ENCODE measurements at places on chromosomes 5 and 9. TPM values are rescaled to one million over a fixed set of nuclear protein-coding genes. Genes with fewer than 3 reads are reported as not detected.

TMEM174 gene
- not detected for total RNA-seq

DNA sequence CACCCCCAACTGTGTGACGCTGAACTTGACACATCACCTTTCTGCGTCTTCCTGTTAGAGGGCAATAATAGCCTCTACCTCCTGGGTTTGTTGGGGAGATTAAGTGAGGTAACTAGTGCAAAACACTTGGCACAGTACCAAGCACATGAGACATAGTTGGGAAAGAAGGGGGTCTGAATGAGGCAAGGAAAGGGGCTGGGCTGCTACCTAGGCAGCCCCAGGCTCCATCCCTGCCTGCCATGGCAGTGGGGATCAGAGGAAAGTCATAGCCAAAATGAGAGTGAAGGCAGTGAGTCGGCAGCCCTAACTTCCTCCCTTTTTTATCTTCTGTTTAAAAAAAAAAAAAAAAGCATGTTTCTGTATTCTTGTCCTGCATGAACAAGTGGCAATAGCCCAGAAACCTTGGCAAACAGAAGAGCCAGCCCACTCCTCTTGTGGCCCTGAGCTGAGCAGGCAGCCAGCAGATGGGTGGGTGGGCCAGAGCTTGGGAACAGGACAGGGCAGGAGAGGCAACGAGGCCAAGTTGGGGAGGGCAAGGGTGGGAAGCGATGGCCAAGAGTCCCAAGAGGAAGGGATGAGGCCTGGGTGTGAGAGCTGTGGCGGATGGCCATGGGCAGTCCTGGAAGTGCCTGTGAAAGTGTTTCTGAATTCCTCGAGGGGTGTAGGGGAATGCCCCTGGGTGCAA lies 11.4 kb downstream of the CAMK2A start:
- no peak for DNase-seq
- peaks cover 16% of the 10 kb centered on the region for H3K27me3 ChIP-seq
- no peak overlapping the region for H3K4me3 ChIP-seq
- H3K4me1 ChIP-seq: no peaks in the 10 kb centered on the region

IL4 gene
- not detected for total RNA-seq

GRCh38 chr5:157059093-157059539 lies at the start of gene HAVCR1:
Gene HAVCR1, minus strand, starts transcription at chr5:157059116. Its CDS starts 1,173 bp downstream, at chr5:157057943.
- H3K27me3 ChIP-seq: no peaks in the 10 kb centered on the region
- no peaks in the 10 kb centered on the region for H3K4me1 ChIP-seq
- H3K36me3 ChIP-seq: no peaks in the 10 kb centered on the region
- no peak for DNase-seq

SLC46A2 gene
- total RNA-seq: not detected

- H3K27ac ChIP-seq: no peak overlapping the region
- H3K4me3 ChIP-seq: no peak overlapping the region
- H3K4me1 ChIP-seq: no peaks in the 10 kb centered on the region
Measured at GRCh38 chr5:12772276-12772675, 868.0 kb upstream of the CTNND2 start.

DNA sequence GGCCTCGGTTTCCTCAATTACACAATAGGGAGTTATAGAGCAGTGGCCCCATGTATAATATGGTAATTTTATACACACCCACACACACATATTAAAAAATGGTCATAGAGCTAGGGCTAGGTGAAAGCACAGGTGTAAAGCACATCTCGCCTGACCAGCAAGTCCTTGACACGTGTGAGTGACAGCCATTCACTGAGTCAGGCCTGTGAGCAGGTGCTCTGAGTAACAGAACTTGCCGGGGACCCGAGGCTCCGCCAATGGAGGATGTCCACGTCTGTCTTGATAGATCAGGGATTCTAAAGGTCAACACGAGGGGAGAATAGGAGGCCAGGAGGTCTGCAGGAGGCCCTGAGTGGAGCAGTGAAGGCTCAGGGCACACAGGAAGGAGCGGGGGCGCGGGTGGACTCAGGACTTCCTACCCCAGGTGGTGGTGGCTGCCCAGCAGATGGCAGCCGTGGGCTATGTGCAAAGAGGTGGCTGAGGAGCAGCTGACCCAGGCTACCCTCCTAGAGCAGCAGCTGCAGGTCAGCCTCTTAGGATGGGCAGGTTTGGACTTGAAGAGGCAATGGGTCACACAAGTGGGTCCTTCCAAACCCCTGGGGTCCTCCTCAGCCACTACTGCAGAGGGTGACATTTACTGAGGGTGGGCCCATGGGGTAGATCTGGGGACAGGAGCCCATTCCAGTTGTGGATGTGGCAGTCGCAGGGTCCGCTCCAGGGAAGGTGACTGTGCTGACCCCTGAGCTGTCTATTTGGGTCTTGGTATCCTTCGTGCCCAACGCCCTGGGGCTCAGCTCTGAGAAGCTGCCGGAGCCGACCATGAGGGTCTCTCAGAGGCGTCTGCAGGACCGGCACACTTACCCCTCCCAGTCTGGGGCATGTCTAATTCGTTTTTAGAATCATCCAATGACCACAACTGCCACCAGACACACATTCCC lies 45.9 kb downstream of the PRRT1B start:
- peaks cover 26% of the 10 kb centered on the region for H3K4me1 ChIP-seq
- peaks cover 62% of the 10 kb centered on the region for H3K36me3 ChIP-seq
- no peak overlapping the region for H3K4me3 ChIP-seq
- H3K27me3 ChIP-seq: no peaks in the 10 kb centered on the region

- no peaks in the 10 kb centered on the region for H3K36me3 ChIP-seq
- no peak for DNase-seq
- no peak within 1 kb of the TSS for H3K27ac ChIP-seq
- no peaks in the 10 kb centered on the region for H3K4me1 ChIP-seq
- H3K27me3 ChIP-seq: peaks cover 7% of the 10 kb centered on the region
- no peak within 1 kb of the TSS for H3K4me3 ChIP-seq
Measured at GRCh38 chr9:12774861-12775678, at the start of gene LURAP1L. Gene LURAP1L, plus strand, starts transcription at chr9:12775020. Its CDS starts 696 bp downstream, at chr9:12775716.

DNA sequence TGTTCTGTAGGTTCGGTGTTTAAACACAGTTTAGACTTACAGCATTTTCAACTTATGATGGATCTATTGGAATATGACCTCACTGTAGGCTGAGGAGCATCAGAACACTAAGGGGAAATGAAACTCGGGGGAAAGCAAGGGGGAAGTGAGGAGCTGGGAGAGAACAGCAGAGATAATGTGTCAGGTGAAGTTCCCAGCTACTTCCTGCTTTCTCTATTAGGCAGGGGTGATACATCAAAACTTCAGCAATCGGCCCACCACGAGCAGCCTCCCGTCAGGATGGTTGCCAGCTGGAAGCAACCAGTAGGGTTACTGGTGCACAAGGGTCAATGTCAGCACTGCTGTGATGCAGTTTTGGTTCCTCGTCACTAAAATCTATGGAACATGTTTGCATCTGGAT lies 34.3 kb downstream of the FAT2 start:
- H3K4me1 ChIP-seq: no peaks in the 10 kb centered on the region
- H3K4me3 ChIP-seq: no peak overlapping the region
- H3K27ac ChIP-seq: no peak overlapping the region
- H3K27me3 ChIP-seq: peaks cover 6% of the 10 kb centered on the region
- H3K36me3 ChIP-seq: peaks cover 5% of the 10 kb centered on the region

F12 gene
- total RNA-seq: 0.39 TPM

TOR2A gene
- total RNA-seq: 16.2 TPM

GRCh38 chr5:160272889-160273288 lies 39.5 kb downstream of the CCNJL start:
- no peaks in the 10 kb centered on the region for H3K27me3 ChIP-seq
- no peak for DNase-seq
- H3K4me1 ChIP-seq: no peaks in the 10 kb centered on the region

DNA sequence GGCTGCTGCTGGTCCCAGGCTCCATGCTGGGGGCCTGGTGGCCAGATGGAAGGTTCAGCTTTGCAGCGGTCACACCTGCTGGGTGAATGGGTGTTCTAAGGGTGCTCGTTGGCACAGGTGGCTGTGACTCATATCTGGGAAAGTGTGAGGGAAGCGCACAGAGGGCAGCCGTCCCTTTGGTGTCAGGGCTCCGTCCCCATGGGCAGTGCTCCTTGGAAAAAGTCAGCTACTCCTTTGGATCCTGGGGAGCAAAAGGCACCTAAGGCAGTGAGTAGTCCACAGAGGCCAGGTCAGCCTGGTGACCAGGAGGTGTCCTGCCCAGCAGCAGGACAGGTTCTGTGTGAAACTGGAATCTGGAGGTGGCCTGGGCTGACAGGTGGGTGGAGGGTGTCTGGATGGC lies 18.4 kb upstream of the GBGT1 start:
- DNase-seq: no peak
- H3K27me3 ChIP-seq: peaks cover 19% of the 10 kb centered on the region
- H3K36me3 ChIP-seq: no peaks in the 10 kb centered on the region
- no peak overlapping the region for H3K4me3 ChIP-seq
- H3K27ac ChIP-seq: no peak overlapping the region
- peaks cover 3% of the 10 kb centered on the region for H3K4me1 ChIP-seq

C9orf85 gene
- total RNA-seq: 9.1 TPM

- H3K4me3 ChIP-seq: no peak overlapping the region
- DNase-seq: no peak
- no peaks in the 10 kb centered on the region for H3K36me3 ChIP-seq
- H3K27ac ChIP-seq: no peak overlapping the region
Measured at GRCh38 chr5:76283670-76284069, 119.4 kb upstream of the IQGAP2 start.

GRCh38 chr9:8030095-8030494 lies 230.5 kb upstream of the DMAC1 start:
- H3K4me3 ChIP-seq: no peak overlapping the region
- H3K36me3 ChIP-seq: no peaks in the 10 kb centered on the region
- H3K27me3 ChIP-seq: no peaks in the 10 kb centered on the region
- H3K27ac ChIP-seq: no peak overlapping the region

ATG10 gene
- 5.5 TPM for total RNA-seq

ZNF782 gene
- 8.8 TPM for total RNA-seq

SPINK6 gene
- total RNA-seq: not detected

- H3K4me3 ChIP-seq: no peak overlapping the region
- H3K27me3 ChIP-seq: no peaks in the 10 kb centered on the region
- H3K36me3 ChIP-seq: no peaks in the 10 kb centered on the region
- no peak for DNase-seq
- no peaks in the 10 kb centered on the region for H3K4me1 ChIP-seq
Measured at GRCh38 chr5:83312663-83313062, 158.9 kb upstream of the VCAN start.

PCDHB7 gene
- not detected for total RNA-seq

DNA sequence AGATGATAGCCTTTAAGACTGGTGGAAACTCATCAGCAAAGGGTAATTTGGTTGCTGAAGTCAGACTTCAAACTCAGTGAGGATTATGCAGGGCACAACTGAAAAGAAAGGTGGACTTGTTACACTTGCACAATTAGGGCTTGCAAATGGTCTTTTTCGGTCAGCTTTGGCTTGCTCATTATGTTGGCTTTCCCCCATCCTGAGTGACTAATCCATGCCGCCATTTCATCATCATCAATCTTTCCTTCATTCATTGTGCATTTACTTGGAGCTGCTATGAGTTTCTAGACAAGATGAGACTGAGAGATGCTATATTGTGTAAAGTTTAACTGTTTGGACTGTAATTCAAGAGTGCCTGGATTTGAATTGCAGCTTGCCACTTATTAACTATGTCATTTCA lies 134.8 kb upstream of the PPP1R2B start:
- H3K4me1 ChIP-seq: no peaks in the 10 kb centered on the region
- H3K27ac ChIP-seq: no peak overlapping the region
- no peaks in the 10 kb centered on the region for H3K36me3 ChIP-seq
- no peak for DNase-seq

GRCh38 chr9:124009531-124010217 lies 1.9 kb upstream of the LHX2 start:
- H3K4me1 ChIP-seq: peaks cover 30% of the 10 kb centered on the region
- peak overlapping the region; percentile 59 for H3K4me3 ChIP-seq
- no peak for DNase-seq
- no peaks in the 10 kb centered on the region for H3K36me3 ChIP-seq
- H3K27ac ChIP-seq: no peak overlapping the region

DNA sequence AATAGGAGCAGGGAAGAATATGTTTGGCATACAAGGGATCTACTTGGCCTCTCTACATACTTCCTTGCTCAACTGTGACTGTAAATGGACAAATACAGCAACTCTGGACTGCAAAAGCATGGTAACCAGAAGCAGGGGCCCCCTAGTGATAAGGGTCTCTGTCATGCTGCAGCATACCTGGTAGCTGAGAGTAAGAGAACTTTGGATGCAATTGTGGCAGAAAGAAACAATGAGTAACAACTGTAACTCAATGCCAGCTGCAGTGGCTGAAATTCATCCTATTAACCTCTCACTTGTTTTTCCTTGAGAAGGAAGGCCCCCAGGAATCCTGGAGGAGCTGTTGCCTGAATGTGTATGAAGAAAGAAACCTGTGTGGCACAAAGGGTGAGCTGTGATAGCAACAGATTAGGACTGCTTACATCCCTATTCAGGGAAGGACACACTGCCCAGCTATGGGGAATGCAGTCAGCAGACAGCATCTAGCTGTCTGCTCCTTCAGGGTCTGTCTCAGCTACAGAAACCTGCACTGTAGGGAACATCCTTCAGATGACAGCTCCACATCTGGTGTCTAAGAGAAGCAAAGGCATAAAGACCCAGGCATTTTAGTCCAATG lies 468.1 kb upstream of the ACTBL2 start:
- H3K36me3 ChIP-seq: no peaks in the 10 kb centered on the region
- no peaks in the 10 kb centered on the region for H3K27me3 ChIP-seq
- DNase-seq: no peak
- H3K4me1 ChIP-seq: no peaks in the 10 kb centered on the region
- H3K4me3 ChIP-seq: no peak overlapping the region

GRCh38 chr5:151496041-151496484 lies 48.7 kb downstream of the SLC36A1 start:
- peaks cover 6% of the 10 kb centered on the region for H3K4me1 ChIP-seq
- no peaks in the 10 kb centered on the region for H3K27me3 ChIP-seq
- no peaks in the 10 kb centered on the region for H3K36me3 ChIP-seq
- no peak overlapping the region for H3K4me3 ChIP-seq
- H3K27ac ChIP-seq: no peak overlapping the region

DNA sequence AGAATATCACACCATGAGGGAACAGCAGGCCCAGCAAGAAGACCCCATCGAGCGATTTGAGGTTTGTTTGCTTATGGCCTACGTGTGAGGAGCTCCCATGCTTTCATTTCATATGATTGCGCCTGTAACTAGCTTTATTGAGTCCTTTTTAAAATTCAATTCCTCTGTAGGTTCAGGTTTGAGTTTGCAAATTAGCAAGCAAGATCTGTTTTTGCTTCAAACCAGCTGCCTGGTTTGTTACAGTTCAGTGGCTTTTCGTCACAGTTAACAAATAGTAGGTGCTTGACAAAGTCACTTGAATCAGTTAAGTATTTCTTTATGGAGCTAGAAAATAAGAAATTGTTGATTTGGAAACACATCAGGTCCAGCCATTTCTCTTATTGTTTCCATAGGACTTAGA lies 56.3 kb downstream of the GPR21 start:
- H3K27me3 ChIP-seq: no peaks in the 10 kb centered on the region
- no peak overlapping the region for H3K27ac ChIP-seq
- H3K4me3 ChIP-seq: no peak overlapping the region
- H3K4me1 ChIP-seq: no peaks in the 10 kb centered on the region
- no peak for DNase-seq
- H3K36me3 ChIP-seq: peaks cover 4% of the 10 kb centered on the region

GRCh38 chr9:129637102-129637501 lies 4.8 kb downstream of the ASB6 start:
- H3K27ac ChIP-seq: no peak overlapping the region
- DNase-seq: no peak
- peaks cover 25% of the 10 kb centered on the region for H3K36me3 ChIP-seq
- H3K27me3 ChIP-seq: no peaks in the 10 kb centered on the region
